ENCODE measurements at places on chromosomes 2 and 18.

- no peak for DNase-seq
Measured at GRCh38 chr2:43100883-43101662, 125.3 kb downstream of the ZFP36L2 start.

GRCh38 chr18:76491776-76492668 lies 3.0 kb downstream of the ZNF516 start:
- no peak for DNase-seq

DNA sequence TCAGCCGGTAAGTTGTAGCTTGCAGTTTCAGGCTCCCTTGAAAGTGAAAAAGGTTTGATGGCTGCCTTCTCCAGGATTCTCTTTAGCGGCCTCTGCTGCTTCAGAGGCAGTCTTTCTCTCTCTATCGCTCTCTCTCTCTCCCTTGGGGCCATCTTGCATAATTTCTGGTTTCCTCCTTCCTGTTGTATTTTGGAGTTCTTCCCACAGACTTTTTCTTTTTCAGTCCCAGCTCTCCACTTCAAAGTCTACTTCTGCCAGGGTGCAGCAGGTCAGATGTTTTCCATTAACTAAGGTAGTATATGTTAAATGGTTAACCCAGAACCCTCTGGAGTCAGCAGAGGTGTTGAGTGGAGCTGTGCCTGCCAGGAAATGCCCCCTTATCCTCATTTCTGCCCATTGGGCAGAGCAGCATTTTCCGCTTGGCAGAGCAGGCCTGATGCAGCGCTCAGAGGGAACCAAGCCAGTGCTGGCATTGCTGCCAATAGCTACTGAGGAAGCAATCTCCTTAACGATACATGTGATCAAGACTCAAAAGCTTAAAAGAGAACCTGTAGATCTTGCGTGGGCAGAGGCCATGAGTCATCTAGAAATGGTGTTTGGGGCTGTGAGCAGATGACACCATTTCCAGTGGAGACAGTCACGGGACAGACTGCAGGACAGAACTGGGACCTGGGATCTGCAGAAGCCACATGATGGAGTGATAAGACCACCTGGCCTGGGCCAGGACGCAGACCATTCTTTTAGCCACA lies 20.8 kb downstream of the DBI start:
- no peak for DNase-seq

DNA sequence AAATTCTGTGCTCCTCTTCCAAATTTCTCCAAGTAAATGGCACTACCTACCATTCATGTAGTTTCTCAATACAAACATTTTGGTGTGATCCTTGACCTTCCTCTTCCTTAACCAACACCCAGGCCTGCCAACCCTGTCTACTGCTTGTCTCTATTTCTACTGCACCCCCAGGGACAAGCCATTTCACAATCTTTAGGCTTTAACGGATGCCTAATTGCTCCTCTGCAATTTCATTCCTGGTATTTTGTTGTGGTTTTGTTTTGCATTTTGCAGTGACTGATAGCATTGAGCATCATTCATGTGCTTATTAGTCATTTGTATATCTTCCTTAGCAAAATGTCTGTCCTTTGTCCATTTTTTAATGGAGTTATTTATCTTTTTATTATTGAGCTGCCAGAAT lies 10.0 kb downstream of the FAP start:
- DNase-seq: no peak

DNA sequence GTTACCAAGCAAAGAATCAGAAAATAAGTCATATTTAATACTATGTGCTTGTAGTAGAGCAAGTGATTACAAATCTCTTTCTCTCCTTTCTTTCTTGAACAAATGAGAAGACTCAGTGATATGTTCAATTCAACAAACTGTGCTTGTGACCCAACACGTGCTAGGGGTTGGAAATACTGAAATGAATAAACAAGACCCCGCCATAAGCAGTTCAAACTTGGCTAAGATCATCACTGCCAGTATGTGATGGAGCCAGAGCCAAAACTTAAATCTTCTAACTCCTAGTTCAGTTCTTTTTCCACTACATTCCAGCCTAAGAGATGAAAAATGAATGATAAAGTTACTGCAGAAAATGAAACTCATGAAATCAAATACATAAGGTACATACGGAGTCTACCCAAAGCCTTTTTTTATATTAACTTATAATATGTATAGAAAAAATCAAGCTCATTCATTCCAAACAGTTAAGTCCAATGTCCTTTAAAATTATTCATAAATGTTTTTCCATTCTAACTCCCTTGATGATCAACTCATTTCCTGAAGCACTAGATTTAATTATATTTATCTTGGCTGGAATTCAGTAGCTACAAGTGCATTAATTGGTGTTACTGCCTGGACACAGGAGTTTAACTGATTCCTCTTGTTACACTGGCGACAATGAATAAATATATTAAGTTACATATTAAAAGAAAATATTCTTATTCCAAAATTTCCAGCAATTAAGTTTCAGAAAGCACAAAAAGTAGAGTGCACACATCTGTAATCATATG lies 36.0 kb downstream of the GALNT3 start:
- no peak for DNase-seq

GRCh38 chr2:112433932-112434730 lies 686 bp upstream of the RGPD8 start:
- no peak for DNase-seq

DNA sequence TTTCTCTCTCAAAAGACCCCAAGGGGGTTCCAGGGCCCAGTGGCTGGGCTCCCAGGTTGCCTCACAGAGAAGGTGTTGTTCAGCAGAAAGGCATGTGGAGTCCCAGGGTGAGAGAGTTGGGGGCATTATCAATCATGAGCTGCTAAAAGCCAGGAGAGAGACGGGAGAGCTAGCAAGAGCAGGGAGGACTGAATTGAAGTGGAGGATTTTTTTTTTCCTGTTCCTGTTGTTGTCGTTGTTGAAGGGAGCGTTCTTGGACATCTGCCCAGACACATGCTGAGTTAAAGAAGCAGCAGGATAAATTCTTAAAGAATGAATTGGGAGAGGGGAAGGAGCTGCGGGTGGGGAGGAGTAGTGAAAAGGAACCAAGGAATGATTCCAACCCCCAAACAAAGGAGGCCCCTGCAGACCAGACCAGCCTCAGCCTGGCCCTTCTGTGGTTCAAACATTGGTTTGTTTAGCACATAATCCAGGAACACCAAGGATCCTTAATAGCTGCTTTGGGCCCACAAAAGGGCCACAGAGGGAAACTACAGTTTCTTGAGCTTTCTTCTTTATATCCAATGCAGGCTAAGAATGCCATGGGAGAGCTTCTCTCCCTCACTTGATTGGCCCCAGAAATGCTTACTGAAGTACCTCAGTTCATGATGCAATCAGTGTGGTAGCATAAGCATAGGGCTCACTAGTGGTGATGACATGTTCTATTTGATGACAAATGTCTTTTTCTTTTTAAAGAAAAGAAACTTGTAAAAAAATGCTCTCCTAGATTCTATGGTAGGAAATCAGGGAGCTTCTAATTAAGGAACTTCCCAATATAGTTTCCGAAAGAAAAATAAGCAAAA lies 146.0 kb downstream of the SETBP1 start:
- DNase-seq: no peak

DNA sequence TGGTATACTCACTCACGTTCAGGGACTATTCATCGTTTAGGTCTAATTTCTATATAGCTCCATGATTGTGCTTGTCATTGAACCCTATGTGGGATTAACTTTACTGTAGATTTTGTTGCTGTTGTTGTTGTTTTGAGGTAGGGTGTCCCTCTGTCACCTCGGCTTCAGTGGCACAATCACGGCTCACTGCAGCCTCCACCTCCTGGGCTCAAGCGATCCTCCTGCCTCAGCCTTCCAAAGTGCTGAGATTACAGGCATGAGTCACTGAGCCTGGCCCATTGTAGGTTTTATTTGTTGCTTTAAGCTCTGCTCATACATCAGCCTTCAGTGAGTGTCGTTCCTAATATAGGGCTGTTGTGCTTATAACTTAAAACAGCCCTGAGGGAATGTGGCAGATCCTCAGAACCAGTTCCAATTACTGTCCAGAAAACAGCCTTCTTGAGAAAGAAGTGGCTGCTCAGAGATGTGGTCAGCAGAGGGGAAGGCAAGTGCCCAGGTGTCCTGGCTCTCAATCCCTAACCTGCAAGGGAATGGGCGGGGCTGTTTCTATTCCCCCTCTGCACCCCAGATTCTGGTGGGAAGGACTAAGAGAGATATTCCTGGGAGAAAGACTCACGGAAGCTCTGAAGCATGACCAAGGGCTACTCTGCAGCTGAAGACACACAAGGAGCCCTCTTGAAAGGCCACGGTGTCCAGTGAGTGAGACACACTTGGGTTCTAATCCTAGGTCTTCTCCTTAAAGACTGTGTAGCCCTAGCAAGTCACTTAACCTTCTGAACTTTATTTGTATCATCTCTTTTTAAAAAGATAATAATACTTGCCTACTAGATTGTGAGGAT lies 79.6 kb upstream of the LCLAT1 start:
- no peak for DNase-seq

- no peak for DNase-seq
Measured at GRCh38 chr2:143928613-143929012, 591.3 kb downstream of the ZEB2 start.

- no peak for DNase-seq
Measured at GRCh38 chr18:48780201-48780912, 170.4 kb downstream of the SMAD7 start.

GRCh38 chr2:74373221-74373676 lies 6.9 kb downstream of the DCTN1 start:
- no peak for DNase-seq

- no peak for DNase-seq
Measured at GRCh38 chr18:323253-323622, 55.4 kb upstream of the THOC1 start.

DNA sequence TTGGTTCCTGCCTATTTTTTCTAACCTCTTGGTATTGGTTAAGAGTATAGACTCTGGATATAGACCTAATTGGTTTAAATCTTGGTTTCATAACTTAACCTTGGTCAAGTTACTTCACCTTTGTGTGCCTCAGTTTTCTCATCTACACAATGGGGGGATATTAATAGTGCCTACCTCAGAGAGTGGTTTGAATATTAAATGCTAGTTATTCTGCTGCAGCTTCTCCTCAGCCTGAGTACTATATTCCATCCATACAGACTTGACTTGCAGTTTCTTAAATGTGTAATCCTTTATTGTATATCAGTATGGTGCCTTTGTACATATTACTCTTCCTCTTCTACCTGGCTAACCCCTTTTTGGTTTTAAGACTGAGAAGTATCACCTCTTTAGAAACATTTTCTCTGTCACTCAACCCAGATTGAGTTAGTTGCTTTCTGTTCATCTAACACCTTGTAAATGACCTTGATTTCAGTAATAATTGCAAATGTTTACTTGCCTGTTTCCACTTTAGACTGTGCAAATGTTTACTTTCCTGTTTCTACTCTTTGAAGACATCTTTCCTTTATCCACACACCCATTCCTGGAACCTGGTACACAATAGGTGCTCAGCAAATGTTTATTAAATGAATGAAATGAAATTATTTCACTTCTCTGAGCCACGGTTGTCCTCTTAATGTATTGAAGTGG lies 6.6 kb downstream of the ACVR2A start:
- no peak for DNase-seq

GRCh38 chr2:120829633-120830025 lies 94.0 kb downstream of the GLI2 start:
- no peak for DNase-seq

DNA sequence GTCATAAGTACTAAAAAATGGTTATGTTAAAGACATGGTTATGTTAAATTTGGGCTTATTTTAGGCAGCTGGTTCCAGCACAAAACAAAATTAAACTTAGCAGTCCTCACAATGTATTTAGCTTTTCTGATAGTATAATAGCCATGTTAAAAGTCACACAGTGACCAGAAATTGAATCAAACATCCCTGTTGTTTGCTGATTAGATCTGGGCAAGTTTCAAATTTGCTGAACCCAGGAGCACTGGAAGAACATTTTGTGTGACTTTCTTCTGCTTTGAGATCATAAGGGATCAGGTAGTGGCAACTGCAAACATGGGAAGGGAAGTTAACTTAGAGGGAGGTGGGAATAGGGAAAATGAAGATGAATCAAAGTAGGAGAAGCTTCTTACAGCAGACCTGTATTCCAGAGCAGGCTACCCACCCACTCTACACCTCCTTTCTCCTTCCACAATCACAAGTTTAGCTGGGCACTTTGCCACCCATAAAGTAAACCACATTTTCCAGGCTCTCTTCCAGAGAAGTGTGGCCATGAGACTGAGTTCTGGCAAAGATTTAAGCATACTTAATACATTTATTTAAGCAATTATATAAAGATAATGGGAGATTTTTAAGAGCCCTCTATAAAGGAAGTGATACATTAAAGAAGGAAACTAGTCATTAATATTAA lies 616.1 kb upstream of the LRATD1 start:
- DNase-seq: no peak

GRCh38 chr2:144084114-144084661 lies 435.7 kb downstream of the ZEB2 start:
- no peak for DNase-seq

DNA sequence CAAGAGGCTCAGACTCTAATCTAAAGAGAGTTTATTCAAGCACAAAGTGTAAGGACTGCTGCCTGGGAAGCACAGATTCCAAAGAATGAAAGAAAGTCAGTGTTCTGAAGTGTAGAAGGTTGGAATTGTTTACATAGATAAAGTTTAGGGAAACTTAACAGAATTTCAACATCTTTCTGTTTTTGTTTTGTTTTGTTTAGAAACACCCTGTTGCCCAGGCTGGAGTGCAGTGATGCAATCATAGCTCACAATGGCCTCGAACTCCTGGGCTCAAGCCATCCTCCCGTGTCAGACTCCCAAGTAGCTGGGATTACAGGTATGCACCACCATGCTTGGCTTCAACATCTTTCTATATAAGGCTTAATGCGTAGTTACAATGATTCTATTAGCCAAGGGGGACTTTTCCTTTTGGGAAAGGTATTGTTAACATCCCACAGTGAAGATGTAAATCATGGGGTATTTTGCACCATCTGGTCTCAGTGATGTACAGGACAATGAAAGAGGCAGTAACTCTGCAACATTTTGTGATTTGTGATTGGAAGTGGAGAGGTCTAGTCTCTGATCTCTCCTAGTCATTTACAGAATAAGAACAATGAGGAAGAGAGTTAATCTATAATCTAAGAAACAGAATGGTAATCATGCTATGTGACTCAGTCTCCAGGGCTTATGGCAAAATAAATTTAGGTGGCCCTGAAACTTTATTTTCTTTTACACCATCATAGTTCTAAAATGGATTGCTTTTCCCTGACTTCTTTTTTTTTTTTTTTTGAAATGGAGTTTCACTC lies 45.6 kb upstream of the MSH6 start:
- no peak for DNase-seq

DNA sequence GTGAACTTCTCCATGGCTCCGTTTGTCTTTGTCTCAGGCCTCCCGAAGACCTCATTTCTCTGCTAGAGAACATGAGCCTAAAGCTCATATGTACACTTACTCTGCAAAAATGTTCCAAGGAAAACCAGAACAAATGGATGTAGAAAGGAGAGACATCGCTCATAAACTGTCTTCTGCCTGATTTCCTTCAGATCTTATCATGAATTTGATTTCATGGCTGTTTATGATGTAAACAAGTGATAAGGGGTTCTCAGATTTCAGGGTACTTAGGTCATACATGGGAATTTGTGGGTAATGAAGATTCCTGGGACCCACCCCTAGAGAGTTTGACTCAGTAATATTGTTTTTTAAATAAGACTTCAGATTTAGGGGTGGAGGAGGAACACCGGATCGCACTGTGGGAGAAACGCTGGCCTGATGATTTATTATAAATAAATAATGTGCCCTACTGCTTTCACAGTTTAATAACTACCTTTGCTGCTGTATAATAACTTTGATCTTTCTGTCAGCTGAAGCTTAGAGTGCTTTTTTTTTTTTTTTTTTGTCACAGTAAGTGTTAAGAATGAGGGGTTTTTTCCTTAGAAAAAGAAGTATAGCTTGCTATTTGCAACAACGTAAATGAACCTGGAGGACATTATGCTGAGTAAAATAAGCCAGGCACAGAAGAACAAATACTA lies 14.9 kb downstream of the AOX1 start:
- DNase-seq: no peak

- no peak for DNase-seq
Measured at GRCh38 chr2:223897669-223898330, 47.3 kb downstream of the WDFY1 start.
